Stimulated activated effector memory CD8-positive, alpha-beta T cell treated with anti-CD3 and anti-CD28 coated beads, Interleukin-12 subunit alpha, Interleukin-12 subunit beta, amount 100 ng/mL, for 72 hours (primary cell): ENCODE measurements at places on chromosomes 6 and 20.

GRCh38 chr20:15327123-15327522 lies 989.7 kb upstream of the FLRT3 start:
- DNase-seq, result no peak

- DNase-seq, result no peak
Measured at GRCh38 chr20:47102629-47103028, 208.0 kb downstream of the EYA2 start.

DNA sequence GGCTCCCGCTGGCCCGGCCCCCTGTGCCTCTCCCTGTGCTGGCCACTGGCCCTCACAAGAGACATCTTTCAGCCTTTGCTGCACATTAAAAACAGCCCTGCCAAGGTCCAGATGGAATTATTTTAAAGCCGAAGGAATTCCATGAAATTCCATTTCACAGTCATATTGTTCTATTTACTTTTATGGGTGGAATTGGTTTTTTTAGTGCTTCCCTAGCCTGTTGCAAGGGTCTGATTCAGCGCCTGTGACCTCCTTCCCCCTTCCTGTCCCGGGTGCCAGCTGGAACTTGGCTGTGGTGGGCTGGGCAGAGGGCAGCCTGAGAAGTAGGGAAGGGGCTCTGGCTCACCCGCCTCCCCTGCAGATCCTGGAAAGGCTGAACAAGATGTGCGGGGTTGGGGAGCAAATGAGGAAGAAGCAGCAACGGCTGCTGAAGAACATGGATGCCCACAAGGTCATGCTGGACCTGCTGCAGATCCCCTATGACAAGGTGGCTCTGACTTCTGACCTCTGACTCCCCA lies 34.3 kb downstream of the UQCC2 start:
- no peak for DNase-seq

GRCh38 chr20:44342248-44342647 lies 5.4 kb downstream of the R3HDML start:
- DNase-seq, result no peak

- DNase-seq, result no peak
Measured at GRCh38 chr20:44173116-44173515, 13.9 kb downstream of the JPH2 start.

- DNase-seq, result no peak
Measured at GRCh38 chr6:12923644-12924235, 207.2 kb downstream of the PHACTR1 start.

GRCh38 chr6:996271-996852 lies 303.4 kb upstream of the EXOC2 start:
- no peak for DNase-seq

- DNase-seq, result no peak
Measured at GRCh38 chr20:47040506-47041125, 146.0 kb downstream of the EYA2 start.

- DNase-seq, result no peak
Measured at GRCh38 chr20:16013631-16014030, 559.6 kb downstream of the KIF16B start.

DNA sequence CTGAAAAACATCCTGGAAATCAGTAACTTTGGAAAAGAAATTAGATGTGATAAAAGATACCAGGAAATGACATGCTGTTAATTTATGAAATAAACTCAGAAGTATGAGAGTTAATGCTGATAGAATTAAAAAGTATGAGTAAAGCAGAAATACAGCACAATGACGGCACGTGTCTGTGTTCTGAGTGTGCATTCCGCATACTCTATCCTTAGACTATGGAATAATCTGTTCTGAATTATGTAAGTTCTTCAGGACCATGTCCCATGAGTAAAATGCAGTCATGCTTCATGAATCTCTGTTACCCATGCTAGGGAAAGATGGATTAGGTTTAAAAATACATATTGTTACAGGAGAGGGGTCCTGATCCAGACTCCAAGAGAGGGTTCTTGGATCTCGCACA lies 21.7 kb downstream of the HECA start:
- no peak for DNase-seq

GRCh38 chr20:63317601-63318291 lies 24.8 kb downstream of the COL20A1 start:
- no peak for DNase-seq

GRCh38 chr6:33209856-33210255 lies 1.6 kb downstream of the RING1 start:
- no peak for DNase-seq
